Thoracic aorta (tissue), 2 donors: ENCODE measurements at places on chromosomes 1 and 21.

DNA sequence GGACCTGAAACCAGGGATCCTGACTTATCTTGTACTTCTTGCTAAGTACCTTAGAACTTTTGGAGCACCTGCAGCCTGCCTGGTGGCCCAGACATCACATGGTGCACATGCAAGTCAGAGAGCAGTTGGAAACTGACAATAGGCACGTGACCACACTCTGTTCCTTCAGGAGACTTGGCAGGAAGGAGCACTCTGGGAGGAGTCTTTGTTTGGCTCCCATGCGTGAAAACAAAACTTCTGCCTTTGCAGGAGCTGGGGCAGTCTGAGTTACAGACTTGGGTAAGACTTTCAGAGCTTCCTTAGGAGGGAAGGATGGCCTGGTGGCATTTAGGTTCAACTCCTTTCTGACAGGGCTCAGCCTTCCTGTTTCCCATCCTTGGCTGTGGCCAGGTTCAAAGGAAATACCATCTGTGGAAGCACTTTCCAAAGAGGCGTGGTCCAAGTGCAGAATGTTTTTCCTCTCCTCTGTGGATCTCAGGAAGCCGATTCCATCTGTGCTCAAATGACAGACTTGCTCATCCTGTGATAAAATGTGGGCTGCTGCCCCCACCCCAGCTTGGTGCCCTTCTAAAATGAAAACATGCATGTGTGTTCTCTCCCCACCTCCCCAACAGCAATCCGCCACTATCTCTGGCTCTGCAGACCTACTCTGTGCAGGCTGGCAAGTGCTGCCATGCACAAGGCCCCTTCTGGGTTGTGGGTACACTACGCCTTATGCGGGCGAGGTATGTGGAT, 14.1 kb upstream of the ZNF436 start:
- DNase-seq = no peak

DNA sequence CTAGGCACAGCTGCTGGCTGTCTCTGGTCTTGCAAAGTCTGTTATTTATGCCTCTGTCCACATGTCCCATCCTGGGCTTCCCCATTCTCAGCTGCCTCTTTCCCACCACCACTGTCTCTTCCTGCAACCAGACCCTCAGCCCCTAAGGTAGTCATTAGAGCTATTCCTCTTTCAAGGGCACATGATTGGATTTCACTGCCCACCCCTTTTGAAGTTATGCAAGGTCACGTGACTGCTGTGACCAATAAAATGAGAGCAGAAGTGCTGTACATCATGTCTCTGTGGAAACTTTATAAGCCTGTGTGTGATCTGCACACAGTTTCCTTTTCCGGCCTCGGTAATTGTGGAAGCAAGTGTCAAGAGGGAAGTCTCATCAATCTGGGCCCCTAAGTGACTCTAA, 136.6 kb upstream of the HMGB4 start:
- no peak for DNase-seq

DNA sequence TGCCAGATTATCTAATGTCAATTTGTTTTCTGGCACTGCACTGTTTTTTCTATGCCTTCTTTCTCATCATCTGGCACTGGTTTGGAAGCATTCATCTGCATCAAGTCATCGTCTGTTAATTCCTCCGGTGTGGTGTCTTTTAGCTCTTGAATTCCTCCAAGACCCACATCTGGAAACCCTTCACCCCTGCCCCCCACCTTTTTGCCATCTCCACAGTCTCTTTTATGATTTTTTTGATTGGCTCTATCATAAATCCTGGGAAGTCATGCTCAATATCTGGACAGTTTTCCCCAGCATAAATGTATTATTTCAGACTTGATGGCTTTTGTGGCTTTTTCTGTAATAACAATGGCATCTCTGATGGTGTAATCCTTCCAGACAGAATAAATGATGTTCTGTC, 10.4 kb upstream of the KCNK1 start:
- no peak for DNase-seq

GRCh38 chr1:194289569-194290266, 1103.3 kb upstream of the B3GALT2 start:
- DNase-seq = no peak

DNA sequence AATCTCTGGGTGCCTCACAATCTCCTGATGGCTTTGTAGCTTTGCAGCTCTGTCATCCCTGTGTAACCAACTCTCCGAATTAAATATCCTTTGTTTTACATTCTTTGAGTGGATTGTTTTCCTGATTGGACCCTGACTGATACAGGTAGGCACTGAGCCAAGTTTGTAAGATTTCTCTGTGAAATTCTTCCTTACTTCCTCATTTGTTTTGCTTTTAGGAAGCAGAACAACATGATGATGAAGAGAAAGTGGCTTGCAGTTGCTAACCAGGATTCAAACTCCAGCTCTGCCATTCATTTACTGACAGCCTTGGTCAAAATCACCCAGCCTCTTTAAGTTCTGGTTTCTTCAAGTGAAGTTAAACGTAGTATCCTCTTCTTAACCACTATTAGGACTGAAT, 452.3 kb downstream of the OMA1 start:
- no peak for DNase-seq

DNA sequence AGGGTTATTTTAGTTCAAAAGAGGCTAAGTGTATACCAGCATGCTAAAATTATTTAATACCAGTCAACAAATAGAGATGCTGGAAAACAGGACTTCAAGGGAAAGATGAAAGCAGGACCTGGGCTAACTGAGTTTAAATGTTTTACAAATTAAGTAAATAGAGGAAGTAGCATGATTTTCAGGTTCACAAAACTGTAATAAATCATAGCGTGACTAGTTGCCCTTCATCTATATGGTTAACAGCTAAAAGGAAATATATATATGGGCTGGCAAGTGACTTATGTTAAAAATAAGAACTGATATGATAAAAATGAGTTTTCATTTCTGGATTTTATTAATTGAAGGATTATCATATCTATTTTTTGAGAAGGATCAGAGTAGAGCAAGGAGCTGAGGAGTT, 25.6 kb downstream of the DPYD start:
- no peak for DNase-seq

- no peak for DNase-seq
Measured at GRCh38 chr1:39194398-39195051, 10.0 kb upstream of the MACF1 start.

GRCh38 chr21:31896019-31896418, 23.2 kb downstream of the HUNK start:
- DNase-seq = no peak

DNA sequence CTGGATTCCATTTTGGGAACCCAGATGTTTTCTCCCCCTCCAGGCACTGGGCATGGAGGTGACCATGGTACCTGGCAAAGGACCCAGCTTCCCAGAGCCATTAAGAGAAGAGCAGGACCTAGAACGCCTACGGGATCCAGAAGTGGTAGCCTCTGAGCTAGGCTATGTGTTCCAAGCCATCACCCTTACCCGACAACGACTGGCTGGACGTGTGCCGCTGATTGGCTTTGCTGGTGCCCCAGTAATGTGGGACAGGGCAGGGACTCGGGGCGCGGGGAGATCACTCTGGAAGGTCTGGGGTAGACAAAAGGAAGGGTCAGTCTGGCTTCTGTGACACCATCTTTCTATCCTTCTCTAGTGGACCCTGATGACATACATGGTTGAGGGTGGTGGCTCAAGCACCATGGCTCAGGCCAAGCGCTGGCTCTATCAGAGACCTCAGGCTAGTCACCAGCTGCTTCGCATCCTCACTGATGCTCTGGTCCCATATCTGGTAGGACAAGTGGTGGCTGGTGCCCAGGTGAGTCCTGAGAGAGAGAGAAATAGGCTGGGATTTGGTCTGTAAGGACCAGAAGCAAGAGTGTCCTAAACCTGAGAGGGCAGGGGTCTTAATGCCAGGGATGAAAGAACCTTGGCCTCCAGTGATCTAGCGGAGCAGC, 1.6 kb downstream of the UROD start:
- DNase-seq = no peak

- no peak for DNase-seq
Measured at GRCh38 chr1:39270368-39270767, 65.9 kb downstream of the MACF1 start.

DNA sequence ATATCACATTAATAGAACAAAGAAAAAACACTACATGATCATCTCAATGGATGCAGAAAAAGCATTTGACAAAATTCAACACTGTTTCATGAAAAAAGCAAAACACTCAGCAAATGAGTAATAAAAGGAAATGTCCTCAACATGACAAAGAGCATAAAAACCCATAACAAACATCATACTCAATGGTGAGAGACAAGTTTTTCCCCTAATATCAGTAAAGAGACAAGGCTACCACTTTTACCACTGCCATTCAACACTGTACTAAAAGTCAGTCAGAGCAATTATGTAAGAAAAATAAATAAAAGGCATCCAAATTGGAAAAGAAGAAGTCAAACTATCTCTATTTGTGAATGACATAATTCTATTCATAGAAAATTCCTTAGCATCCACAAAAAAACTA, 64.3 kb downstream of the ZNF644 start:
- no peak for DNase-seq

GRCh38 chr1:18994381-18994780, 37.9 kb upstream of the IFFO2 start:
- DNase-seq = no peak

DNA sequence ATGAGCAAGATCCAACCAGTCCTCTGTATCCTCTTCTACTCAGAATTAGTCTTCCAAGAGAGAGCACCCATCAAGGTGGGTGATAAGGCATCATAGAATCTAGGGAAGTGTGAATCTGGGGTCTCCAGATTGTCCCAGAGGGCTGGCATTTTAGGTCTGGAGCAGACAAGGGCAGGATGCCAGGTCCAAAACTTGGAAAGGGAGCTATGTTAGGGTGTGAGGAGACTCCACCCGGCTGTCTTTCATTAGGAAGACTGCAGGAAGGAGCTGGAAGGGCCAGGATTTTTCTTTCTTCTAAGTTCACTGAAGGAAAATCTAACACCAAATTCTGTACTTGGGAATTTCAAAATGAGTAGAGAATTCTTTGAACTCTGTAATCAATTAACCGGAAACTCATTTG, 86.1 kb upstream of the BMP8A start:
- no peak for DNase-seq

DNA sequence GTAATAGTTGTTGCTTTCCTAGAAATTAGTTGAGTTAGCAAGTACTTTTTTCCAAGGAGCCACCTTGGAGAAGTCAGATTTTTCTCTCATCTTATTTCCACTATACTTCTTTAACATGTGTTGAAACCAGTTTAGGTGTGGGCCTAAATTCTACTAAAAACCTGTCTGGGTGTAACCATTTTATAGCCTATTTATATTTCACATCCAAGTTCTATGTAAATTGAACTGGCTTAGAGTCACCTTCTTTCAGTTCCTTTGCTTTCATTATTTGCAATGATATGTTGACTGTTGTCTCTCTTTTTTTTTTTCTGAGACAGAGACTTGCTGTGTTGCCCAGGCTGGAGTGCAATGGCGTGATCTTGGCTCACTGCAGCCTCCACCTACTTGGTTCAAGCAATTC, 195.6 kb downstream of the CLEC20A start:
- no peak for DNase-seq

- no peak for DNase-seq
Measured at GRCh38 chr1:150791585-150791984, 16.5 kb downstream of the CTSK start.

DNA sequence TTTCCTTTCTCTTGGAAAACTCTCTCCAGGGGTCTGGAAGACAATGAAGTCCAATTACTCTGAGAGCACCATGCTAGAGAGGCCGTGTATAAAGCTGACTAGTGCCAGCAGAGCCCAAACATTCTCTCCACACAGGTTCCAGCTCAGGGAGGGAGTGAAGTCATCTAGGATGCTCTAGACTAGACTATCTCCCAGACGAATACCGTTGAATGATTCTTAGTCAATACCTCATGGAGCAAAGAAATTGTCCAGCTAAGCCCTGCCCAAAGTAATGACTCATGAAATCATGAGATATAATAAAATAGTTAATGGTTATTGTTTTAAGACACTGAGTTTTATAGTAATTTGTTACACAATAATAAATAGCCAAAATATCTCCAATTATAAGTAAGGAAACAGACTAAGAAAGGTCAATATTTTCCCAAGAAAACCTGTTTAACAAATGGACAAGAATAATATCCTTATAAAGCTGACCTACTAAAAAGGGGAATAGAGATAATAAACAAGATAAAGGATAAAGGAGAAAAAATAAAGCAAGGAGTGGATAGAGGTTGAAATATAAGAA, 163.9 kb upstream of the LRRC7 start:
- no peak for DNase-seq

- DNase-seq = no peak
Measured at GRCh38 chr21:41228958-41229357, 61.0 kb downstream of the BACE2 start.
